AG04450 (cell line): ENCODE measurements at places on chromosomes 7 and 10.

DNA sequence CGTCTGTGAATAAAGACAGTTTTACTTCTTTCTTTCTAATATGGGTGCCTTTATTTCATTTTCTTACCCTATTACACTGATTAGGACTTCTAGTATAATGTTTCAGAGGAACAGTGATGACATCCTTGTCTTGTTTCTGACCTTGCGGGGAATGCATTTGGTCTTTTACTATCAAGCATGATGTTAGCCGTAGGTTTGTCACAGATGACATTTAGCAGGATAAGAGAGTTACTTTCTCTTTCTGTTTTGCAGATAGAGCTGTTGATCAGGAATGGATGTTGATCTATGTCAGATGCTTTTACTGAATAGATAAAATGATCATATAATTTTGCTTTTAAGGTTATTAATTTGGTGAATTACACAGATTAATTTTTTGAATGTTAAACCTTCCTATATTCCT is 6.6 kb upstream of the IGFBP3 start:
- DNase-seq, result no peak

DNA sequence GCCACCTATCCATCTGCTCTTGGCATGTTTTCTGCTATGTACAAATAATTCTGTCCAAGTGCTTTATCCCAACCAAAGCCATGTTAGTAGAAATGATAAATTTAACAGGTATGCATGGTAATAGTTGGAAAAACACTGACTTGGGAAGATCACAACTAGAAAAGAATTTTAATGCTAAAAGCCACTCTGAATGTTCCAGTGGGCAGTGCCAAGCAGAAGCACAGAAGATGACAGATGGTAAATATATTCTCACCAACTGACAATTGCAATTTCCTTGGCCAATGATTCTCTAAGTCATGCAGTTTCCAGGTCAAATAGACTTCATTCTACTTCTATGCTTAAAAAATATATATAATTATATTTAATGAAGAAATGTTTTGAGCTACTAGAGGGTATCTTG is 83.6 kb upstream of the SEMA3C start:
- DNase-seq, result no peak

GRCh38 chr10:91123261-91123660 is 97.2 kb upstream of the PCGF5 start:
- no peak for DNase-seq

- no peak for DNase-seq
Observed at GRCh38 chr7:15215616-15216015, 313.1 kb upstream of the DGKB start.

DNA sequence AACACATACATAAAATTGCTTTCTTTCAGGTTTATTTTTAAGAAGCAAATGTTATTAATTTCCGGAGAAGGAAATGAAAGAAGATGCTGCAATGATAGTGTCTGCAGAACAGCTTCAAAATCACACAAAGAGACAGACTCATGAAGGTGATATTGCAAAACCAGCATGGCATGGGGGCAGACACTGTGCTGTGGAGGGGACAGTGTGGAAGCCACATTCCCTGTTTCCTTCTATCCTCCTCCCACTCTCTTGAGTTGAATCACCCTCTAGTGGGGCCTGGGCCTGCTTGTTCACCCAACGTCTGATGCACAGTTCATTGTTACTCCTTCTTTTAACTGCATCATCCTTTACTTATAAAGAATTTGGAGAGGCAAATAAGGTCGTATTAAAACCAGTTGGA is 104.0 kb upstream of the INSIG1 start:
- DNase-seq, result no peak

- DNase-seq, result no peak
Observed at GRCh38 chr10:126663880-126664279, 6.6 kb downstream of the C10orf90 start.

DNA sequence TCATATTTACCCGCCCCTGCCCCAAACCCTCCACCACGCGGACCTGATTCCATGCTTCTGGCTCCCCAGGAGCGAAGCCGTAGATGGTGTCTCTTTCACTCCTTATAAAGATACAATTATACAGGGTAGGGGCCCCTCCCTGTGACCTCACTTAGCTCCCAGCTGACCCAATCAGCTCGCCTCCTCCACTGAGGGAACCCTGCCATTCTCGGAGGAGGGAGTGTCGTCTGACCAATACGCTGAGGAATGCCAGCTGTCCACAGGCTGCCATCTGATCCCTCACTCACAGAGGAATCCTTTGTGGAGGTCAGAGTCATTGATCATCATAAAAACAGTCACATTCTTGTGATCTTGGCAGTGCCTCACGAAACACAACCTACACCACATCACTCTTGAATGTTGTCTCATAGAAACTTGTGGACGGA is 67.5 kb upstream of the INSIG1 start:
- DNase-seq, result peak; percentile 94

DNA sequence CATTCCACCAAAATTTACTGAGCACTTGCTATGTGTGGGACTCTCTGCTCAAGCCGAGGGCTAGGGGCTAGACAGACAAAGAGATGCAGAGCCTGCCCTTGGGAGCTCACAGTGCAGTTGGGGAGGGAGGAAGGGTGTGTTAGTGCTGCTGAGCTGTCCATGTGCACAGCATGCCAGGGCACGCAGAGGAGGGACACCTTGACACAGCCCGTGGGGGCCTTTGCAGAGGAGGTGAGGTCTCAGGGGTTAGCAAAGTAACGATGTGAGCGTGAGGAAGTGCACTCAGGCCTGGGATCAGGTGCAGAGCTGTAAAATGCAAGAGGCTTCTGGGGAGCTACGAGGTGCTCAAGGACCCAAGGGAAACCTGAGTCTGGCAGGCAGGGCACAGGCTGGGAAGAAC is 16.3 kb downstream of the PRKCQ start:
- no peak for DNase-seq

DNA sequence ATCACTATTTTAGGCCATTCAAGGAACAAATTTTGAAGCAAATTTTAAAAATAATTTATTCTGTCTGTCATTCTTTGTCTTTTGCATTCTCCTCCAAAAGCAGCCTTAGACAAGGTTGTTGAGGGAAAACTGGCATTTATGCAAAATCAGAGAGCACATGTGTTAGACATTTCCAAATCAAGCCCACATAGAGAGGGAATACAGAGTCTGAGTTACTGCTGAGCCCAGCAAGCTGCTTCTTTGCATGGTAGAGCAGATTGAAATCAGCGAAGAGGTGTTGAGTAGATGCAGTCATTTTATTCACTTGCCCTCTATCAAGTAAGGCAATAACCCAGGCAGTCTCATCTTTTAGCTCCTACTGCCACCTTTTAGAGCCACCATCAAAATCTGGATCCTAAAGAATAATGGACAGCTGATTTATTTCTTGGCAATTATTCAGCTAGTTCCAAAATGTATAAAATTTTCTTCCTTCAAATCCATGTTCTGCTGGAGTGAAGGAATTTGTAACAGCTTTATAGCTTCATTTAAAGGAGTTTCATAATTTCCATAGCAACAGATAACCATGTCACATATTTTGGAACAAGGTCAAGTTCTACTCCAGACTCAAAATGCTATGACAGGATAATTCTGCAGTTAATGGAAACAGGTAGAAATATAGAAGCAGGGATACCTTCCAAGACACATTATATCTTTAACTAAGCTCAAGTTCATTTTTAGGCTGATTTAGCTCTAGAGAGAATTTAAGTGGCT is 7.3 kb upstream of the PCDH15 start:
- no peak for DNase-seq

DNA sequence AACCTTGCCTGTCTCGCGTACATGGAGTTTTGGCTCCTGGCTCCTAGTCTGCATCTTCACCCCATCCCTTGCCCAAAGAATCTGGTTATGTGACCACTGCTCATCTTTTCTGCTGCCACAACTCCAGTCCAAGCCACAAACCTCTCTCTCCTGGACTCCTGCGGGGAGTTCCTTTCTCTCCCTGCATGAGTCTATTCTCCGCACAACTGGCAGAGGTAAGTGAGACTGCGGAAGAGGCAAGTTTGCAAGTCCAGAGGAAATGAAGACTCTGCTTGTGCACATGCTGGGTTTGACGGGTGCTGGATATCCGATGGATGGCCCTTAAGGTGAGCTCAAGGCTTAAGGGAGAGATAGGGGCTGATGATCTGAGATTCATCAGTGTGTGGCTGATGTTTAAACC is 61.0 kb downstream of the TRUB1 start:
- no peak for DNase-seq

DNA sequence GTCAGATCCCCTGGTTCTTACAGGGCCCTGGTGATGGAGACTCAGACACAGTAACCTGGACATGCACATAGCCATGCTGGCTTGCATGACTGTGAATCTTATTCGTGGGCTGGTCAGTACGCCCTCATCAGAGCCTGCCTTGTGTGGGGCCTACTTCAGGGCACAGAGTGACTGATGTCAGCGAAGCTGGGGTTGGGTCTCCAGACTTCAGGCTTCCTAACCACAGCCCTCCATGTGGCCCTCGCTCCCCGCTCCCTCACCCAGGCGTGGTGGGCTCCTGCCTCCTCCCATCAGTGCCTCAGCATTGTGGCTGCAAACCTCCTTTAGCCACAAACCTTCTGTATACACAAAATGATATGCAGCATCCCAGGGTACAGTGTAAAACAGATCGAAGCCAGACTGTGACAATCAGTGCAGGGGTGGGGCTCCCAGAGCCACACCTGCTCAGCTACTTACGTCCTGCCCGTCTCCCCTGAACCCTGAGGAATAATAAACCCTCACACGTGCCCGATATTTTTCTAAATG is 7.1 kb upstream of the C10orf105 start:
- DNase-seq, result no peak

DNA sequence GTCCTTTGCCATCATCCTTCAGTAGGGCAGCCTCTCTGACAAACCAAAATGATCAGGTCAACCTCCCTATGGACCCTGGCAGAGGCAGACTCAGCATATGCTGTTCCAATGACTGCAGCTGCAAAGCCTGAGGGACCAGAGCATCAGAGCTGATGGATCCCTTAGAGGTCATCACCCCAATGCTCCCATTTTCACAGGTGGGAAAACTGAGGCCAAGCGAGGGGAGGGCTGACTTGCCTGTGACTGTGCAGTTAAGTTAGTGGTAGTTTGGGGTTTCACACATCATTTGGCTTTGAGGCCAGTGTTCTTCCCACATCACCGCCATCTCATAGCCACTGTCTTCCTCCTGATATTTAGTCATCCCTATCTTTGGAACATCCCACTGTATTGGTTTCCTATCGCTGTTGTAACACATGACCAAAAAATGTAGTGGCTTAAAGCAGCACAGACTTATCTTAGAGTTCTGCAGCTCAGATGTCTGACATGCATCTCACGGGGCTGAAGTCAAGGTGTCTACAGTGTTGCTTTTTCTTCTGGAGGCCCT is 69.3 kb upstream of the PDZD8 start:
- DNase-seq, result no peak
